ENCODE measurements at places on chromosomes 5 and 9.

DNA sequence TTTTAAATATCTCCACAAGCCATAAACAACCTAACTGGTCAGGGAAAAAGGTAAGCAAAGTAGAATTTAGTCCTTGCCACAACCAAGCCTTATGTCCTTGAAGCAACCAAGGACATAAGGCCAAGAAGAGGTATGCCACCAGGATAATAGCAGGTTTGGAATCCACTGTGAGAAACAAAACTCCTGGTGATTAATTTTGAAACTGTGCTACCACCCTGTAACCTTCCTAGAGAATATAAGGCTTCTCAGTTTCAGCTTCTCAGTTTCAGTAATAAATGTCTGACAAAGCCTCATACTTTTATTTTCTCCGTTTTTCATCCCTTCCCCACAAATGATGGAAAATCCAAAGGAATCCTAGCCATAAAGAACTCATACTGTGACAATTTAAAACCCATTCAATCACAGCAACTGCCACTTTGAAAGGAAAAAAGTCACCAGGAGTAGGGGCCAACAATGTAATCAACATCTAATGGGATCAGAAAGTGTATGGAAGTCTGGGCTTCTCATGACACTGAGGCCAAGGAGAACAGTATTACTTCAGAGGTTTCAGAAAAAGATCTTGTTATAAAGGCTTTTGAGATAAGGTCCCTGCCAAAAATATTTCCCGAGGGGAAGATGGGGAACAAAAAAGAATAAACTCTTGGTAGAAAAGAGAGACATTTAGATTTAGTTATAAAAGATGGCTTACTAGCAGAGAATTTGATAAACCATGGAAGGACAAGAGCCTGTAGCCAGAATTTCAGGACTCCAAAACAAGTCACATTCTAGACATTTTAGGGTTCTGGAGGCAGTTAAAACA, 189.2 kb downstream of the TSSK1B start:
- no peak for DNase-seq

- DNase-seq, result no peak
Observed at GRCh38 chr9:82281066-82281465, 292.5 kb downstream of the SPATA31D1 start.

GRCh38 chr9:715300-715699, 126.2 kb upstream of the DMRT1 start:
- no peak for DNase-seq

DNA sequence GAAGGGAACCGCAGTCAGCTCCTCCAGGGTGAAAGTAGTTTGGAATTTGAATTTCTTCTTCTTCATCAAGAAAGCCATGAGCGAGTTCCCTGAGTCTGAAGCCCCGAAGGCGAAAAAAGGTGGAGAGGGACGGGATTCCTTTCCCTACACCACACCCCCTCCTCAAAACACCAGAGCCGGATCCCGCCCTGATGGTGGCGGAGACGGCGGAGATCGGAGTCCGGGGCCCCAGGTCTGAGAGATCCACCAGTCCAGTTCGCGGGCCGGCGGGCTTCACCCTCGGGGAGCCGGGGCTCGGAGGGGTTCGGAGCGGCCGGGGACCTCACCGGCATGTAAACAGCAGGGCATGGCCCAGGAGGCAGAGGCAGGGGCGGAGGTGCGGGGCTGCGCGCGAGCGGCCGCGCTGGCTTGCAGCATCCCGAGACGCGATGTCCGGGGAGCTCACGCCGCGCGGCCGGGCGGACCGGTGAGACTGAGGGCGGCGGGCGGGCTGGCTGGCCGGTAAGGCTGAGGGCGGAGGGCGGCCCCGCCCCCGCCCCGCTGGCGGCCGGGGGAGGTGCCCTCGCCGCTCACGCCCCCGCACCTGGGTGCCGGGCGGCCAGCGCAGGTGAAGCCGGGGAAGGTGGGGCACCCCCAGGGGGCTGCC, 606 bp downstream of the EEIG1 start:
- DNase-seq, result peak; percentile 89

- no peak for DNase-seq
Observed at GRCh38 chr5:171596391-171596878, 177.0 kb downstream of the FGF18 start.

GRCh38 chr9:101022704-101023103, 5.8 kb upstream of the PLPPR1 start:
- DNase-seq, result no peak

DNA sequence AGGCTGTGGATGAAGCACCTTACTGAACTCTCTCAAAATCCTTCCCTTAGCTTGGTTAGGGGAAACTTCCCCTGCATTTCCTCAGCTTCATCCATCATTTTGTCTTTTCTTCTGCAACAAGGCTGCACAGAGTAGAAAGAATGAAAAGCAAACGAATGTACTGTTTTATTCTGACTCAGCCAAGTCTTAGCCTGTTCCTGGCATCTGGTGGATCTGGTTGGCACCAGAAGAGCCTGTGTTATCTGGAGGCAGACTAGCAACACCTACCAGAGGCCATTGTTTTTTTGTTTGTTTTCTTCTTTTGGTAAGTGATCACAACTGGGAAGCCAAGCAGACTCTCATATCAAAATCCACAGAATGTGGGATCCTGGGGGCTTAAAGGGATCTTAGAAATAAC, 200.7 kb downstream of the FANCC start:
- no peak for DNase-seq

GRCh38 chr5:57700484-57700883, 217.9 kb upstream of the ACTBL2 start:
- DNase-seq, result no peak

Measured in DMS53 (cell line).